Ascending aorta (tissue), 2 donors: ENCODE measurements at places on chromosomes 1 and 21.

GRCh38 chr1:178006043-178006442 is 36.2 kb upstream of the SEC16B start:
- no peak for DNase-seq

DNA sequence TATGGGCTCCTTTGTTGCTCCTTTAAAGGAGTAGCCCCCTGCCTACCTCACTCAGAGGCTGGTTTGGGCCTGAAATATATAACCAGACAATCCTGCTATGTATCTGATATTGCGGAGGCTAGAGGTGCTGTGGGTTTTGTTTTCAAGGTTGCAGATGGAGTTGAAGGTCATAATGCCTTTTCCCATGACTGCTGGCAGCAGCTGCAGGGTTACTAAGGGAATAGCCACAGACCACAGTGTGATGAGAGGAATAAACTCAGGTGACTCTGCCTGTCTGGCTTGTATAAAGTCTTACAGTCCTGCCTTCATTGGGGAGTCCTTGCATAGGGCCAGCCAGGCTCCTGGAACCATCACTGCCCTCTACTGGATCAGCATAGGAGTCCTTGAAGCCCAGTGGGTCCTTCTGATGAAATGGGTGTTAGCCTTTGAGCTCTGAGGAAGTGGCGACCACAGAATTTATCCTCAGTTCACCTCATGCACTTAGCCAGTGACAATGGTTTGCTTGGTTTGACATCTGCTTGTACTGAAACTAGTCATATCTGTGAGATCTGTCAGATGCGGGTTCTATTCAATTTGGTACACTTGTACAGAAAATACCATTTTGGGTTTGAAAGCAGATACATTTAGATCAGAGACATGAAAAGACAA is 174.4 kb upstream of the HMCN1 start:
- DNase-seq = peak; percentile 65

DNA sequence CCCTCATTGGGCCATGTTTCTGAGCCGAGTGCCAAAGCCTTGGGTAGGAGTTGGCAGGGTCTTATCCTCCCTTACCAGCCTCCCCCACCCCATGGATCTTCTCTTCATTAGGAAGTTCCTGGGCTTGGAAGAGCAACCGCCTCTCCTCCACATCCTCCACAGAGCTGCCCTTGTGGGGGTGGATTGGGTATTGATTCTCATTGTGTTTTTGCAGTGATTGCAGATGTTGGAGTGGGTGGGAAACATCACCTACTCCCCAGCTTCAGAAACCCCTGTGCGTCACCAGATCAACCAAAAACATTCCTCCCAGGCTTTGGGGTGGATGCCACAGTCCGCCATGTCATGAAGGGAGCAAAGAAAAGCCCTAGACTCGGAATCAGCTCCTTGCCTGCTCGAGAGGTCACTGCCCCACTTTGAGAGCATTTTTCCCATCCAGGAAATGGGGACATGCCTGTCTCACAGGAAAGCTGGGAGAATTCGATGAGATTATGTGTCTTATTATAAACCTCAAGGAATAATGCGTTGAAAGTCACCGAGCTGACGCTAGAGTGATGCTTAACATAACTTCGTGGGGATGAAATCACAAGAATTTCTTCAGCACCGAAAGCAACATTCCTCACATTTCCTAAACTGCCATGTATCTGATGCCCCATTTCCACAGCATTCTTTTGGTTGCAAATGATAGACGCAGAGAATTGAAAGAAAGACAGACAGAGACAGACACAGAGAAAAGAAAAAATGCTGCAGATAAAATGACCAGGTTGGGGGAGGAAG is 44.7 kb upstream of the ZBTB40 start:
- DNase-seq = no peak

- DNase-seq = no peak
Measured at GRCh38 chr1:147721716-147722115, 38.7 kb downstream of the GJA5 start.

GRCh38 chr1:71804140-71804539 is 478.2 kb downstream of the NEGR1 start:
- no peak for DNase-seq

- DNase-seq = no peak
Measured at GRCh38 chr1:194338241-194338948, 1152.0 kb upstream of the B3GALT2 start.

DNA sequence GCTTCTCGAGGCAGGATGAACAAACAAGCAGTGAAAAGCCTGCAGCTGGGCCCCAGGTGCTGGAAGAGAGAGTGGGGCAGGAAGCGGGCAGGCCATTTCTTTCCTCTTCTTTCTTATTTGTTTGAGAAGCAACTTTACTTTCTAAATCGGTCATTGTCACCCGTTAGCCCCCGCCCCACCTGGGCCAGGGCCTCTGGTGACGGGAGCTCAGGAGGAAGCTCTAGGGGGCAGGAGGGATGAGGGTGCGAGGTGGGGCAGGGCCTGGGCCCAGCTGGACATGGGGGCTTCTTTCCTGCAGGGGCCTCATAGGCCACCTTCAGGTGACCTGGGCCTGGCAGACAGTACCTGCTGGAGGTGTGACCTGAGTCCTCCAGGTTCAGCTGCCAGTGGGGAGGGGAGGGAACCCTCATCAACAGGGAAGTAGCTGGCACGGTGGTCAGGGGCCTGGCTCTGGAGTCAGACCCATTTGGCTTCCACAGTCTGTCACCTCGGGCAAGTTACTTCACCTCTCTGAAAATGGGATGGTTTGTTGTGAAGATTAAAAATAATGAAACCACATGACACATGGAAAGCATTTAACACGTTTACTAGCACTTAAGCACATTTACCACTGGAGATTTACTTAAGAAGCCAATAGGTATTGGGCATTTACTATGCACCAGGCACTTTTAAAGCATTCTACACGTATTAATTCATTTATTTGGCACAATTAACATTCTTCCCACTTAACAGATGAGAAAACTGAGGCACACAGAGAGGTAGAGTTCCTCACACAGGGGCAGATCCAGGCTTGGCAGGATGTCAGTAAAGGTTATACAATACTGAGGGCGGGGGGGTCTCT is 54.1 kb upstream of the ID3 start:
- no peak for DNase-seq

GRCh38 chr1:3695326-3696217 is 43.3 kb downstream of the TP73 start:
- no peak for DNase-seq

DNA sequence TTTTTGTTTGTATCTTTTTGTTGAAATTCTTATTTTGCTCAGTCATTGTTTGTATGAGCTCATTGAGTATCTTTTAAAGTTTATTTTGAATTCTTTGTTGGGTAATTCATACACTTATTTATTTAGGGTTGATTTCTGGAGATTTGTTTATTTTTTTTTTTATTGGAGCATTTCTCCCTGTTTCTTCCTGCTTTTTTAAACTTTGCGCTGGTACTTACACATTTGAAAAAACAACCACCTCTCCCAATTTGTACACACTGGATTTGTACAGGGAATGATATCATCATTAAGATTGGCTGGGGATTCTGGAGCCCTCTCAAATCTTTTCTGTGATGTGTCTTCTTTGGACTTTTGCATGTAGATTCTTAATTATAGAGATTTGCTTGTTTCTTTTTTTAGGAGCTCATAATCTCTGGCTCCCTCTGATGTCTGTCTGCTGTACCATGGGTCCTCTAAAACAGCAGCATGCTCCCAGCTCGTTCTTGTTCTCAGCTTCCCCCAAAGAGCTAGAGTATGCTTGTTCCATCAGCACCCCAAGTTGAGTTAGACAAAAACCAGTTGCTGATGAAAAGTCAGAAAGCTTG is 310.7 kb downstream of the DUSP10 start:
- no peak for DNase-seq

DNA sequence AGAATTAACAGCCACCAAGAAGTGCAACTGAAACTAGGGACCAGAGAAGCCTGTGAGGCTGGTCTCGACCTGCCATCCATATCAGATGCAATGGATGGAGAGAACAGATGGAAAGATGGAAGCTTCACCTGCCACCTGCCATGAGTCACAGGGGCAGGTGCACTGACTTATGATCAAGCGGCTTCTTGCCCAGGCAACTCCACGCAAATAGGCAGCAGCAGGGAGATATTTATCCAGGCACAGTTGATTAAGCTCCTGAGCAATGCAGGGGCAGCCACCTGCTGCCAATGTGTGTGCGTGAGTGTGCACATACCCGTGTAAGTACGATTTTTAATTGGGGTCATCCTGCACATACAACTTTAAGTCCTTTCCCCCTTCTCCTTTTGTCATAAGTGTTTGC is 174.2 kb downstream of the PTPRU start:
- DNase-seq = no peak

DNA sequence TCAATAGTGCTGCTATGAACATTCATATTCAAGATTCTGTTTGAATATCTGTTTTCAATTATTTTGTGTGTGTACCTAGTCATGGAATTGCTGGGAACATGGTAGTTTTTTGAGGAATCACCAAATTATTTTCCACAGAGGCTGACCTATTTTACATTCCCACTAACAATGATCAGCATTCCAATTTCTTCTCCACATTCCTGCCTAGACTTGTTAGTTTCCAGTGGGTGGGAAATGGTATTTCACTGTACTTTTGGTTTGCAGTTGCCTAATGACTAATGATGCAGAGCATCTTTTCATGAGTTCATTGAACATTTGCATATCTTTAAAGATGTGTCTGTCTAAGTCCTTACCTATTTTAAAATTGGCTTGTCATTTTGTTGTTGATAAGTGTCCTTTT is 1182.6 kb upstream of the B3GALT2 start:
- no peak for DNase-seq

GRCh38 chr1:152741656-152742055 is 16.2 kb upstream of the KPRP start:
- DNase-seq = no peak

GRCh38 chr1:236809148-236809547 is 14.1 kb downstream of the MTR start:
- DNase-seq = no peak

- DNase-seq = no peak
Measured at GRCh38 chr1:78678324-78678723, 28.7 kb downstream of the IFI44 start.

DNA sequence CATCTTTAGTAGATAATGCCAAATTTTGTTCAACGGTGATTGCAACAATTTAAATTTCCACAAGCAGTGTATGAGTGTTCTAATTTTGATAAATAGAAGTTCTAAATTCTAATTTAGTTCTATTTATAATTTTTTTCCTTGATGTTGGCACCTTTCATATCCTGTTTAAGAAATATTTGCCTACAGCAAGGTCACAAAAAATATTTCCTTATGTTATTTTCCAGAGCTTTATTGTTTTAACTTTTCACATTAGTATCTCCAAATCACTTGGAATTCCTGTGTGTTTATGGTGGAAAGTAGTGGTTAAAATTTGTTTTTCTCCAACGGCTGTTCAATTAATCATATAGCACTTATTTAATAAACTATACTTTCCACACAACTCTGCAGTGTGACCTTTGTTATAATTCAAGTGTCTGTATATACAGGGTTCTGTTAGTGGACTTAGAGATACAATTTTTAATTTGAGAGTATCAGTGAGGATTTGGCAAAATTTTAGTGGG is 94.3 kb upstream of the CD55 start:
- DNase-seq = no peak

DNA sequence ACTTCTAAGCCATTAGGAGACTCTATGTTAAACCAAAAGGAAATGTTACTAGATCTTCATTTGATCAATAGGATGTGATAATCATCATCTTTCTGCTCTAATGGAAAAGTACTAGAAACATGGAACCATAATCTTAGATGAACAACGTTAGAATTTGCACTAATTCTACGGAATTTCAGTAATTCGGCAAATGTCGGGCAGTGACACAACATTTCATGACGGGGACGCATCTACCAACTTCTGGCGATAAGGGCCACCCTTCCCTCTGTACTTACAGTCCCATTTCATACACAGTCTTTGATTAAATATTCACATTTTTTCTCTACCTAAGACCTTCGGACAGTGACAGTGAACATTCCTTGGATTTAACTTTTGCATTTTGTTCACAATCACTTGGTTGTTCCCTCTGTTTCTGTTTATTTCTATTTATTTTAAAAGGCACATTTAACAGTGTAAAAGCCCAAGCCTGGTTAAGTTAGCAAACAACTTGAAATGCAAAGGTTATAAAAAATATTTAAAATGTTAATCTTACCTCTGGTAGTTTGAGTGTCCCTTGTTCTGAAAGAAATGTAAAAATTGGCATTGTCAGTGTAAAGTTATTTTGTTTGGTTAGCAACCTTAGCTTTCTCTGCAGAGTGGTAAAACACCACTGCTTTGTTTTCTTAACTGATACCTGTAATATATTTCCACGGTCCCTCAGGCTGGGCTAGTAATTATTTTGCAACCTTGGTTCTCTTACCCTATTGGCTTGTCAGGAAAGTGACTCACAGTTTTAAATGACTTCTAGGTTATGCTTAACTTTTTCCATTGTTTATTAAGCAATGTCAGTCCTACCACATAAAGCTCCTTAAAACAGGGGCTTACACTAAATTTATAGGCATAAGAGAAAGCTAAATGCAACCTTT is 276.9 kb downstream of the VAV3 start:
- no peak for DNase-seq

- no peak for DNase-seq
Measured at GRCh38 chr1:39205781-39206464, 1.4 kb downstream of the MACF1 start.

GRCh38 chr1:924656-925560 is 1.2 kb downstream of the SAMD11 start:
- no peak for DNase-seq

- no peak for DNase-seq
Measured at GRCh38 chr21:39348040-39348354, 891 bp downstream of the HMGN1 start.

DNA sequence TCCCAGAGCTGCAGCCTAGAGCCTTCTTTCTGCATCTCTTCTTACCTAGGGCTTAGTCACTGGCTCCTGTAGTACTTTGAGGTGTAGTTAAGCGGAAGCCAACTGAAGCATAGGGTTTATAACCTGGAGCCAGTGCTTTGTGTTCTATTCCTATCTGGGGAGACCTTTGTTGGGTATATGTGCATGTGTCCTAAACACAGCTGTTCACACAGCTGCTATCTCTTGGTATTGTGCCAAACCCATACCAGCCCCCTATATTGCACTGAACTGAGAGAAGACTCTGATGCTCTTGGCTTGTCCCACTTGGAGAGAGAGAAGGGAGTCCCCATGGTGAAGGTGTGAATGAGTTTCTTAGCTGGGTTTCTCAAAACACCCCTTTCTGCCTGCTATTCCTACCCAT is 17.2 kb upstream of the NFASC start:
- DNase-seq = no peak

GRCh38 chr1:181807251-181807650 is 254.3 kb downstream of the ZNF648 start:
- DNase-seq = no peak

DNA sequence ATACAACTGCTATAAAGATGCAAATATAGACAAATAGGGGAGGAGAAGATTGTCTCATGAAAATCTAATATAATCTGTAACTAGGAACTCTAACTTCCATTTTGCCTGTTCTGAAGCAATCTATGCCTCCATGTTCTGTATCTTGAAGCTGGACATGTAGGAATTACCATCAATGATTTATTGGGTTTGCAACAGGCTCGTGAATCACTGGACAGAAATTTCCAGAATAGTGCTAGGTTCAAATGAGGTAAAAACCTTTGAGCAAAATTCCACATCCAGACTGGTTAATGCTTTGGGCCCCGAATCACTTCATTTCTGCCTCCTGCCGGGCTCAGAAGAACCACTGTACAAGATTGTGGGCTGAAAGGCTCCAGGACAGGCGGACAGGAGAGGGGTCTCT is 110.7 kb upstream of the CTTNBP2NL start:
- DNase-seq = no peak

GRCh38 chr1:155834296-155834926 is 22.6 kb downstream of the GON4L start:
- no peak for DNase-seq

GRCh38 chr1:60390593-60391282 is 317.2 kb upstream of the C1orf87 start:
- no peak for DNase-seq

GRCh38 chr1:207223162-207223561 is 98.3 kb upstream of the CD55 start:
- DNase-seq = no peak
